ENCODE measurements at places on chromosomes 13 and 19. TPM values are rescaled to one million over a fixed set of nuclear protein-coding genes. Genes with fewer than 3 reads are reported as not detected.
A peak's percentile ranks its signal among the peaks of the same experiment; 100 is the strongest.

- DNase-seq = no peak
Measured at GRCh38 chr13:44576351-44577235, 463 bp upstream of the TSC22D1 start.

GRCh38 chr19:15591796-15592195 lies 23.2 kb upstream of the CYP4F8 start:
- no peak for DNase-seq

DNA sequence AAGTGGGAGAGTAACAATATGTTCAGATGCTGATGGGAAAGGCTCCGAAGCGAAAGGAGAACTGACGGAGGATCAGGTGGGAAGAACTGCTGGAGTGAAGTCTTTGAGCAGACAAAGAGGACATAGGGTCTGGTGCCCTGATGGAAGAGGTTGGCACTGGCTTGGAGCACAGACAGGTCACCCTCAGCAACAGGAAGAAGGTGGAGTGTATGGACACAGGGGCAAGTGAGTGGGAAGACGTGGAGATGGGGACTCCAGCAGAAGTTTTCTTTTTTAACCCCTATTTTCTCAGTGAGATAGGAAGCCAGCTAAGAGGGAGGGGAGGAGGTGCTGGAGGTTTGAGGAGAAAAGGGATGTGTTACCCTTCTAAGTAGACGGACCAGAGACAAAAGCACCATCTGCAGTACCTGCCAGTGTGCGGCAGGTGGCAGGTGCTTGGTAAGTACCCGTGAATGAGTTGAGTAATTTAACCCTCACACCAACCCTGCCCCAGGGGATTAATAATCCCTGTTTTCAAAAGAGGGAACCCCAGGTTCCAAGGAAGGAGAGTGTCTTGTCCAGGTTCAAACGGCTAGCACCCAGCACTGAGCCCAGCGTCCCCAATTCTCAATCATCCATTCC lies 11.2 kb downstream of the HAS1 start:
- peak; percentile 85 for DNase-seq

GRCh38 chr19:40689339-40690049 lies 957 bp downstream of the NUMBL start:
- peak; percentile 7 for DNase-seq

DNA sequence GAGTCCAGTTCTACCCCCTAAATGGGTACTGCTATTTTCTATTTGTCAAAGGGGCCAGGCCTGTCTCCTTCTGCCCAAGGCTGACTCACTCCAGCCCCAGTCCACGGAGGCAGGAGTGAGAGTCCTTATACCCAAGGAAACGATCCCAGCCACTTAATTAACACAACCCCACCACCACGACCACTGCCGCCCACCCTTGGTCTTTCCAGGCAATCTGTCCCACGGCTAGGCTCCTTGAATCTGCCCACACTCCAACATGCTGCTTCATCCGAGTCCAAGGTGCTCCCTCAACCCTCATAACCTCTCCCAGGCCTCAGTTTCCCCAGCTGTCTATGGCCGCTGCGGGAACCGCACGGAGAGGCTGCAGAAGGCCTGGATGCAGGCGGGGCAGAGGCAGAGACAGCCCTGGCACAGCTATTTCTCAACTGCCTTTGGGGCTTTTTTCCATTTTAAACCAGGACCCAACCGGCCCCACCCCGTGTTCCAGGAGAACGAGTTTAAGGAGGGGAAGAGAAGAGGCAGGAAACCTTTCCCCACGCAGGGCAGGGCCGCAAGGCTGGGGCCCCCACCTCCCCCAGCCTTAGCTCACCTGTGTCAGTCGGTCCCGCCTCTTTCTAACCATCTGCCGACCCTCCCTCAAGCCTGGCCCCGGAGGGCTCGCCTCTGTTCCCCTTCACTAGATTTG lies 746 bp downstream of the RAB3D start:
- peak; percentile 44 for DNase-seq

DCLK1 gene
- not detected for total RNA-seq

ZNF439 gene
- 2.8 TPM for total RNA-seq

- DNase-seq = no peak
Measured at GRCh38 chr19:49954933-49955332, 6.0 kb downstream of the SIGLEC11 start.

DNA sequence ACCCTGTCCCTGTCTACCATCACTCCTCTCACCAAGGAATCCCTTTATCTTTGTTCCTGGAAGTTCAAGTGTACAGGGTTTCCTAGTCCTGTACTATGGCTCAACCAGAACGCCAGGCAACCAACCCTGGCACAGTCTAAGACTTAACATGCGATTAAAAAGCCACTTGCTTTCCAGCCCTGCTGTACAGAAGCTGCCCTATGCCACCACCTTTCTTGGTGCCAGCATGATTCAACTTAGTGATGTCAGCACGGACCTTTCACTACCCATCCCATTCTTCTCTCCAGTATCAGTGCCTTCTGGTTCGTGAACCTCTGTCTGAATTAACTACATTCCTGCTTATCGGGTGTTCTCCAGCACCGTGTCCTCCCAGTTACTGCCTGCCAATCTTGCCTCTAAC lies 151.1 kb downstream of the KLF12 start:
- no peak for DNase-seq

DNA sequence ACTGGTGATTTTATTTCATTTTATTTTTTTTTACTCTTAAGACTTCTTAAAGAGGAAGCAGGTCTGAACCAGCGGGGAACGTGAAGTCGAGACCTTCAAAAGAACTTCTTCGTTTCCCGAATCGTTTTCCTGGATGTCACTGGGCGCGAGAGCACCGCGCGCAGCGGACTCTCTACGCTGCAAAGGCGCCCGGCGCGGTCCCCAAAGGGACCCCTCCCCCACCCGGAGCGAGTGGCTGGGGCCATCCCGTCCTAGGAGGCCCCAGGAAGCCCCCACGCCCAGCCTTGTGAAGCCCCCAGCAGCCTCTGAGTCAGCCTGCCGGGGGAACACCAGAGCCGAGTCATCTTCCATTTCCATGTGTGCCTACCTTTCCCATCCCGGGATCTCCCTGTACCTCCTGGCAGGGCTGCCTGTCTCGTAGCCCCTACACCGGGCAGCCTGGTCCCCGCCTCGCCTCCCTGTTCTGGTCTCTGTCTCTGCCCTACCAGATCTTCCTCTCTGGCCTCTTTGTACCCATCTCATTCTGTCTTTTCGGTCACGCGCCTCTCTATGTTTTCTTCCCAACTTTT lies 608 bp downstream of the CD70 start:
- no peak for DNase-seq

DNA sequence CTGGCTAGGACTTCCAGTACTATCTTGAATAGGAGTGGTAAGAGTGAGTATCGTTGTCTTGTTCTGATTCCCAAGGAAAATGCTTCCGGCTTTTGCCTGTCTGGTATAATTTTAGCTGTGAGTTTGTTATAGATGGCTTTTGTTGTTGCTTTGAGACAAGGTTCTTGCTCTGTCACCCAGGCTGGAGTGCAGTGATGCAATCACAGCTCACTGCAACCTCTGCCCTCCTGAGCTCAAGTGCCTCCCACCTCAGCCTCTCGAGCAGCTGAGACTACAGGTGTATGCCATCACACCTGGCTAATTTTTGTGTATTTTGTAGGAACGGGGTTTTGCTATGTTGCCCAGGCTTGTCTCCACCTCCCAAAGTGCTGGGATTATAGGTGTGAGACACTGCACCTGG lies 6.1 kb upstream of the ZNF543 start:
- DNase-seq = no peak

- DNase-seq = no peak
Measured at GRCh38 chr13:103104340-103104739, 38.1 kb upstream of the SLC10A2 start.

DNA sequence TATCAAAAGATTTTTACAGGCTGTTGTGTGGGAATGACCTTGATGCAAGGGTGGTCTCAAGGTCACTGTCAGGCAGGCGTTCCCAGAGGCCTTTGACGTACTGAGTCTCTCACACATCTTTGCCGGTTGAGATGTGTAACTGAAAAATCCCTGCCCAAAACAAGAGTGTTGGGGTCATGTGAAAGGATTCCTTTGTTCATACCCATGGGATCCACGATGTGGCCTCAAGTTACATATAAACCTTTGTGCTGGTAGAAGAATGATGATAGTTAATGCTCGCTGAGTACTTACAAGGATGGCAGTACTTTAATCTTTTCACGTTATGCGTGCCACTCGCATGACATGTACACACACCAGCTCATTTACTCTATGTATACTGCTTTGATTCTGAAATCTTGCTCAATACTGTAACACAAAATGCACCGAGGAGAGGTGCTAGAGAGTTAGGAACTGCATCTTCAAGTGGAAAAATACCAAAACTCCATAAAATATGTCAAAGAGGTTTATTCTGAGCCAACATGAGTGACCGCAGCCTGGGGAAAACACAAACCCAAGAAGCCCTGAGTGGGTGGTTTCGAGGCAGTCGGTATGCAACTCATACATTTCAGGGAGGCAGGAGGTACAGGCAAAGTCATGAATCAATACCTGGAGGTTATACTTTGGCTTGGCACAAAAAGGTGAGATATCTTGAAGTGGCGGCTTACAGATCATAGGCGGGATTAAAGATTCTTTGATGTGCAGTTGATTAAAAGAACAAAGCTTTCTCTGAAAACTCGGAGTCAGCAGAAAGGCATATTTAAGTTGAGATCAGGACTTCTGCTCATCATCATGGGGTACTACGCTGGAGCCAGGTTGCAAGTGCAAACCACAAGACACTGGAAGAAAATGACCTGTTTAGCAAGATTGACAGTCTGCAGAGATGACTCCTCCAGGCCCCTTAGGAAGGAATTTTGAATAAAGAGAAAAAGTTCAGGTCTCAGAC lies 87.4 kb upstream of the ARHGEF7 start:
- DNase-seq = no peak

LHB gene
- not detected for total RNA-seq

IGSF23 gene
- total RNA-seq = not detected

DNA sequence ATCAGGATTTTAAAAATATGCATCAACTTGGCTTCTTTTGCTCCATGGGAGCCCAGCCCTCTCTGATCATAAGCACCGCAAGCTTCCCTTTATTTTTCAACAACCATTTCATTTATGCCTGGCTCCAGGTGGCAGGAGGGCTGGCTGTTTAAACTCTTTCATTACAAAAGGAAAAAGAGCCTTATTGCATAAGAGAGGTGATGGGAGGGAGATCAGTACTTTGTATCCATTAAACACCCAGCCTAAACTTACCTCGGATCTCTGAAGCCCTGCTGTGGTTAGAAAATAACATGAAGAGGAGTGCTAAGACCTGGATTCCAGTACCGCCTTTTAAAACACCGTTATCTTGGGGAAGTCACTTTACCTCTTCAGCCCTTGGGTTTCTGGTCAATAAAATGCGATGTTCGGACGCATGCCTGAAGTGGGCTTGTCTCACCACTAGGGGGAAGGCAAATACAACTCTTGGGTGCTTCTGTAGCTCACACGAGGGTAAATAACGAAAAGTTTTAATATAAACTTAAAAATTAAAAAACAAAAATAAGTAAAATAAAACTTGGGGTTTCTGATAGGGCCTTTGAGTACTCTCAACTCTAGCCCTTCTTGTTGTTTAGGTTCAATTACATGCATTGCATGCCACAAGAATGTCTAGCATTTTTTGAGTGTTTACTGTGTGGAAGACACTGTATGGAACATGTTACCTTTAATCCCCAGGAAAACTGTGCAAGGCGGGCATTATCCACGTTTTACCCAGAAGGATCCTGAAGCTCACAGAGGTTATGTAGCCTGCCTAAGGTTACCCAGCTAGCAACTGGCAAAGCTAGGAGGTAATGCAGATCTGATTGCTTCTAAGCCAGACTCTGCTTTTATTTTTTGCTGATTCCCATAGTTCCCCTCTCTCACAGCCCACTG lies 240.3 kb downstream of the LMO7 start:
- DNase-seq = peak; percentile 72

DNA sequence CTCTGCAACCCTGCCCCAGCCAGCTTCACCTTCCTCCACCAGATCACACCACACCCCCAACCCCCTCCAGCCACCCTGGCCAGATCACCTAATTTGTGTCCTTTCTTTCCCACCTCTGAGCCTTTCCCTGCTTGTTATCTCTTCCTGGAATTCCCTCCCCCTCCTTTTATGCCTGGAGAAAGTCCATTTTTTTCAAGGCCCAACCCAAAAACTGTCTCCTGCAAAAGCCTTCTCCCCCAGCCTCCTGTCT lies 5.3 kb upstream of the TLE2 start:
- no peak for DNase-seq

- DNase-seq = peak; percentile 18
Measured at GRCh38 chr13:27242702-27243101, 8.7 kb upstream of the RPL21 start.

DNA sequence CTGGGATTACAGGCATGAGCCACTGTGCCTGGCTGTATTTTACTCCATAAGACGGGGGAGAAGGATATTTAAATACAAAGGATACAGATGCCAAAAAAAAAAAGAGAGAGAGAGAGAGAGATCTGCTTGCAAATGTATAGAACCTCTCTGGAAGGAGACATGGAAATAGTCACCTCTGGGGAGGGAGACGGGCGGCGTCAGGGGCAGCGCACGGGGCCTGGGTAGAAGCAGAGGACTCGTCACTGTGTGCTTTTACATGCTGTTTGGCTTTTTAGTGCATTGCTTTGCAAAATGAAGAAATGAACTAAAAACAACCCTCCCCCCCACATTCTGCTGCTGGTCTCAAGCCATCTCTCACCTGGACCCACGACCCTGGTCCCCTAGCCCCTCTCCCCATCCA lies 4.8 kb upstream of the ZNF653 start:
- no peak for DNase-seq

GRCh38 chr19:17327068-17327653 lies 7.5 kb downstream of the ANO8 start:
- no peak for DNase-seq

- DNase-seq = no peak
Measured at GRCh38 chr13:113112893-113113845, 7.6 kb downstream of the F7 start.

DNA sequence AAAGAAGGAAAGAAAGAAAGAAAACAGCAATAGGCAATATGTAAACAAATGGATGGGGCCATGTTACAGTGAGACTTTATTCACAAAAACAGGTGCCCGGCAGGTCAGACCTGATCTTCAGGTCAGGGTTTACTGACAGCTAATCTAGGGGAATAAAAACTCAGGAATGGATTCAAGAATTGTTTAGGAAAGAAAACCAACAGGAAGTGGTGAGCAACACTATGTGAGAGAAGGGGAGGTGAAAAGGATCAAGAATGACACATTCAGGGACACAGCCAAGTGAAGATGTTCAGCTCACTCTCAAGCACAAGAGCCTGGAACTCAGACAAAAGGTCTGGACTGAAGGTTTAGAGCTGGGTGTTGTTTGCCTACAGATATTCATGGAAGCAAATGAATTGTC lies 244.5 kb downstream of the EFNB2 start:
- DNase-seq = peak; percentile 84

ZC3H13 gene
- total RNA-seq = 9.5 TPM

All from PC-3 (cell line).